ENCODE measurements at places on chromosomes 4 and X.

GRCh38 chrX:56029188-56029587 is 203.0 kb upstream of the KLF8 start:
- no peak for DNase-seq

GRCh38 chr4:140005699-140006098 is 148.3 kb downstream of the MAML3 start:
- no peak for DNase-seq

GRCh38 chrX:118116713-118117550 is at the start of gene KLHL13:
Gene KLHL13, minus strand, starts transcription at chrX:118116810. Its CDS starts 88,337 bp downstream, at chrX:118028473.
- peak; percentile 17 for DNase-seq

DNA sequence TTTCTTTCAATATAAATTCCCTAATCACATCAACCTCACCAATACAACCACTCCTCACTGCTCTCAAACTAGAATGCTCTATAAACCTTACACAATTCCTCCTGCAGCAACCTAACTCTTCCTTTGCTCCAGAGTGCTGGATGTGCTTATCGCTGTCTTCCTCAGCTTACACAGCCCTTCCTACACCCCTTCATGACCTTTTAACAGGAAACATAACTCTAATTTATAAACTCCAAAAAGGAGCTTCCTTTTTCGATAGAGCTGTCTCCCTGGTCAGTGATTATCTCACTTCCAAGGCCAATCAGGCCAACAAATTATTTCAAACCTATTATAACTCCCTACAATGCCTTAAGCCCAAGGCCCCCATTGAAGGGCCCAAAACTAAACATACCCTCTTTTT is 78.8 kb downstream of the COQ2 start:
- DNase-seq, result no peak

DNA sequence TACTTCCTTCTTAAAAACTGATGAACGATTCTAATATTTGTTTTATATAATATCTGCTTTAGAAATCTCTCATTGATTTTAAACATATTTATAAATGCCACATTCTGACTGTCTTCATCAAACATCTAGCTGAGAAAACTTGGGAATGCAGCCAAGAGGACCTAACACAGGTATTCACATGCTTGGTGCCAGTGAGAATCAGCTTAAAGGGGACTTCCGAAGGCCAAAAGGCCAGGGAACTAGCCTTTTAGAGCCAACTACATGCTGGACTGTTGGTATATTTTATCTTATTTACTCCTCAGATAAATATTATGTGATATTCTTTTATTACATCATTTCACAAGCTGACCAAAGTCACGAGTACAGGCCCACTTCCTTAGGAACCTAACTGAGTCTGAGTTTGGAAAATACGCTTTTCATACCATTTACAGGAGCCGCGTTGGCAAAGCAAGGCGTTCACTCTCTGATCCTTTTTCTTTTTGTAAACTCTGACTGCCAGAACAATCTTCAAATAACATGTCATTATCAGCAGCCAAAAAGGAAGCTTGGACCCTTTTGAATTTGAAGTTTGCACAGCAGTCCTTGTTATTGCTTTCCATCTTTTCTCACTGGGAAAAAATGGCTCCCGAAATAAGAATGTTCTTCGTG is 41.1 kb upstream of the PDLIM3 start:
- DNase-seq, result no peak

- DNase-seq, result no peak
These were observed 122.8 kb downstream of the ZC4H2 start for GRCh38 chrX:64853424-64853823.

DNA sequence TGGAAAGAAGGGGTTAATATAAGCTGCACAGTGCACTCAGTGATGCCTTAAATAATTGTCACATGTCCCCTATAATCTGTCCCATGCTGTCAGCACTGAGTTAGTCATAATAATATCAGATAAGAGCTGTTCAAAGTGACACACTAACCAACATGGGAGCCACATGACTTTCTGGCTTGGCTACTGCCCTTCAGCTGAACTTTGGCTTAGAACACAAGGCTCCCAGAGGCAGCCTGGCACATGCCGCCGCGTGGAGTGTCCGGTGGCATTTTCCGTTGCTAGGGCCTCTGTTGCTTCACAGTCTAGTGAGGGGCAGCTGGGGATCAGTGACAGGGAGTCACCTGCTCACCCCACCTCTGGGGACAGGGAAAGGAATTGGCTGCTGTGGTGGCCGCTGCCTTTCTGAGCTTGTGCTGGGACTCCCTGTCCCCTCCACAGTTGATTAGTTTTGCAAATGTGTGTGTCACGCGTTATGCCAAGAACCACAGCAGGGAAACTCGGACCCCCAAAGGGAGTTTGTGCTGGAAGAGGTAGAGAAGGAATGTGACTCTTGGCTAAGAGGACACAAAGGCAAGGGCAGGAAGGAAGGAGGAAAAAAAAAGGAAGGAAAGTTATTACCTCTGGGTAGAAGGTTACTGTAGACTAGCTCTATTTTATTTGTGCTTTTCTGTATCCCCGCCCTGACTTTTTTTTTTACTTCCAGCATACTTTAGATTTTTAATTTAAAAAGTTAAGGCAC is 41.1 kb upstream of the PPARGC1A start:
- DNase-seq, result no peak

DNA sequence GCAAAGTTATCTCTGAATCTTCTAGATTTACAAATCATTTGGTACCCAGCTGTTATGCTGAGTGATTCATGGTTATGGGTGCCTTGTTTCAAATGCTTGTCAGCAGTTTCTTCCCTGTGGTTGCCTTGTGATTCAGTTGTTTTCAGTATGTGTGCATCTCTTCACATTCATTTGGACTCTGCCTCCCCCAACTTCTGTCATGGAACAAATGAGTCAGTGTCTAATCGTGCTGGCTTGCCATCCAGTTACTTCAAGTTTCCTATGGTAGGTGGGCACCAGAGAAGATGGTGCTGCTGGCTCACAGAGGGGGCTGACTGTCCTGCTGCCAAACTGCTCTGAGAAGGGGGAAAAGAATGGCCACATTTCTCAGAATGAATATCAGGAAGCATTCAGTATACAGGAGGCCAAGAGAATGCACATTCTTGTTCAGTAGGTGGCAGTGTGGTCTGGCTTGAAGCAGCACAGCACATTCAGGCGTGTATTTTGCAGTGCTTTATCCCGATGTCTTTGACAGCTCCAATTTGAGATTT is 260.9 kb downstream of the GLUD2 start:
- peak; percentile 6 for DNase-seq

- DNase-seq, result no peak
These were observed 49.7 kb upstream of the ANKRD17 start for GRCh38 chr4:73308286-73308685.

GRCh38 chr4:186765138-186765537 is 41.5 kb upstream of the FAT1 start:
- DNase-seq, result no peak

- no peak for DNase-seq
These were observed 7.9 kb downstream of the BDH2 start for GRCh38 chr4:103091601-103092223.

- no peak for DNase-seq
These were observed 73.0 kb downstream of the EVC start for GRCh38 chr4:5784021-5784420.

GRCh38 chr4:114976901-114977300 is 136.5 kb downstream of the NDST4 start:
- no peak for DNase-seq

DNA sequence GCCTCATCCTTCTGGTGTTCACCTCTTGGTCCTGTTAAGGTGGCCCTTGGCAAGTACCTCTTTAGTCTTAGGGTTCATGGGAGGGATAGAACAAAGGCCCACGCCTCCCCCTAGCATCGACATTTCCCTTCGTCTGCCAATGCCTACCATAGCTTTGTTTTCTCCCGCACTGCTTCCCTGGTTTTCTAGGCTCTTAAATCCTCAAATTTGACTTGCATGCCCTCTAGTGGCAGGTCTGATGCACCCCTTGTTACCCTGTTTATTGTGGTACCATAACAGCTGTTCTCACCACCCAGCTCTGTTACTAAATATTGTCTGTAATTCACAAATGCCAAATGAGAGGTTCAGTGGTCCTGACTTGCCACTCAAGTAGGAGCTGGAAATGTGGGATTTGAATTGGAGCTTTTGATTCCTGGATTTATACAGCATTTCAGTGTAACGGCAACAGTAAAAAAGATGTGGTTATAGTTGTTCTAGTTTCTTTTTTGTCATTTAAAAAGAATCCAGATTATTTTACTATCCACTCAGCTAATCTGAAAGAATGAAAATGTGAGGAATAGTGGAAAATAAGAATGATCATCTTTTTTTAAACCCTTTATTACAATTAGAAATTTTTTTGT is 100.1 kb downstream of the REPS2 start:
- DNase-seq, result peak; percentile 0

GRCh38 chr4:112531146-112531545 is 15.2 kb upstream of the NEUROG2 start:
- no peak for DNase-seq

DNA sequence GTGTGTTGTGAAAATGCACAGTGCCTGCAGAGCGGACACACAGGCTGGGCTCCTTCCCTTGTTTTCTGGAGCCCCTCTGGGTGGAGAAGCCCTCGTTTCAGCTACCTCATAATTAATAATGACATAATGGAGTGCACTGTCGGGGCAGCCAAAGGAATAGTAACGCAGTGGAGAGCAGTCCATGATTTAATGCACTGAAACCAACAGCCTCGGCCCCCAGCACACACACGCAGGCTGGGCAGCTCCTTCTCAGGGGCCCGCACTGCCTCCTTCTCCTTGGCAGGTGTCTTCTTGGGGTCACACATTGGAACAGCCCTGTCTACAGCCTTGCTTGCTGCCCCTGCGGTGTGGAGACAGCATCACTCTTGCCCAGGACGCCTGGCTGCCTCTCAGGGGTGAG is 89.2 kb downstream of the DCTD start:
- DNase-seq, result no peak

DNA sequence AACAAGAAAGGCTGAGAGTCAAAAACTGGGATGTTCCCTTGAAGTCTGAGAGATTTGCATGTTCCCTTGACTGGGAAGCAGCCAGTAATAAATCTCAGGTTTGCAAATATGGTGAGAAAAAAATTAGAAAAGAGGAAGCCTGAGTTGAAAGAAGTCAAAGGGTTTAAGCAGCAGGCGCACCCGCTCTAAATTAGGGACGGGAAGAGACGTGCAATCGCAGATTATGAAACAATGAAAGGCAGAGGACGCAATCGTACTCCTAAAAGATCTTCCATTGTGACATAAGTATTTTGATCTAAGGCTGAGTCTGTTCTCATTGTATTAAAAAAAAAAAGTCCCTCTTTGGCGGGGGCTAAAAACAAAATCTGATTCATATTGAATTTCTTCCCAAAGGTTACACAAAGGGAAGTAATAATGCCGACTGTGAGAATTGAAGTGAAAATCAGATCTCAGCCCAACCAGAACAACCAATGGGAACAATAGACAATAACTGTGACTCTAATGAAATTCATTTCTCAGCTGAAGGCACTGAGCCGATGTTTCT is 28.2 kb downstream of the SAT1 start:
- DNase-seq, result no peak

GRCh38 chr4:166895771-166896170 is 338.5 kb downstream of the SPOCK3 start:
- no peak for DNase-seq

DNA sequence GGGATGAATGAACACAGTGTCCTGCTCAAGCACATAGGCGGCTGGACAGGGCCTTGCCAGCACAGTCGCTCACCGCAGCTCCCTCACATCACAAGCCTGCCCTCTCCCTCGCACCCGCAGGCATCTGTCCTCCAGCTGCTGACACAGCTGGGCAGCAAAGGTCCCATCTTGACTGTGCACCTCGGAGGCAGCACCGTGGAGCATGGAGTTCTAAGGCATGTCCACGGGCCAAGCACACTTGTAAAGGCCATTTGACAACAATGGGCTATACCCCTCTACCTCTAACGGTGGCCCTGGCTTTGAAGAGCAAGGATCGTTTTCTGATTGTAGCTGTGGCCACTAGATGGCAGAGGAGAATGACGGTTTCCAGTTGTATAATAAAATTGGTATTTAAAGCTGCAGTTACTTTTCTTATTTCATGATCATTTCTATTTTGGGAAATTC is 53.8 kb downstream of the APLN start:
- no peak for DNase-seq

GRCh38 chr4:4542774-4543485 is 1.1 kb upstream of the STX18 start:
- no peak for DNase-seq

GRCh38 chr4:174626342-174627008 is 104.2 kb upstream of the HPGD start:
- no peak for DNase-seq

GRCh38 chr4:182818926-182819730 is 98.1 kb downstream of the DCTD start:
- DNase-seq, result no peak

DNA sequence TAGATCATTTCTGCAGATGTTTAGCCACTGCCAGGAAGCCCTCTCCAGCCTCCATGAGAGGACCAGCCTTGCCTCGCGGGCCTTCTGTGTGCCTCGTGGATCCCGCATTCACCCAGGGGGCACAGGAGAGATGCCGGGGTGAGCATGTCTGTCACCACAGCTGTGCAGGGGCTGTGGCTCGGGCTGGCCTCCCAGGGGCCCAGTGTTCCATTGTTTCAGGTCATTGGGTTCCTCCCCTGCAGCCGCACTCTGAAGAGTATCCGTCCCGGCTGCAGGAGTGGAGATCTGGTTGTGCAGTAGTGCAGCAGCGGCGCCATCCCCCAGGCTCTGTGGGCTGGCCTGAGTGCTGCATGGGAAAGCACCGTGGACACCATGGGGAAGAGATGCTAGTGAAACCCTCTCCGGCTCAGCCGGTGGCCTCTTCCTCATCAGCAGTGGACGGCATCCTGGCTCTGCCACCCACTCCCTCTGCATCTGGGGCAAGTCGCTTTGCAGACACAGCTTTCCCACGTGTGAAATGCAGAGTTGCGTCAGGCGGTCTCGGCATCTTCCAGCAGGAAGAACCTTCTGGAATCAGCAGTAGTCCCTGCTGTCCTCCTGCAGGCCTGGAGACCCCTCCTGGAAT is 29.1 kb downstream of the TBC1D14 start:
- no peak for DNase-seq

DNA sequence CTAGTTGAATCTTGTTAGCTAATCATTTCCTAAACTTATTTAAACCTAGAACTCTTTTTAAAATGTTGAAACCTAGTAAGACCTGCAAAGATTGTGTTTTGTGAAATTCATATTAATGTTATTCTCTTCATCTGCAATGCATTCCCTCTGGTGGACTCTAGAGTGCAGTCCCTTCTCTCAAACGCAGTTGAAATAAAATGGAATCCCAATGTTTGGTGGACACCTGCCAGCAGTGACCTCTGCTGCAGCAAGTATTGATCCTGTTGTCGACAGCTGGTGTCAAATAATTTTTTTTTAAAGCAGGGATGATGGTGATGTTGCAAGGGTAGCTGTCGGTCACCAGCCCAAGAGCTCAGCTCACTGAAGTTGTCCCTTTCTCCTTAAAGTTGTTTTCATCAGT is 492.0 kb downstream of the ZIC3 start:
- DNase-seq, result no peak

GRCh38 chr4:152259866-152260265 is 276.0 kb downstream of the FBXW7 start:
- DNase-seq, result no peak

Data from stimulated activated CD8-positive, alpha-beta memory T cell treated with anti-CD3 and anti-CD28 coated beads, Interleukin-7, amount 100 ng/mL, for 4 hours (primary cell).